ENCODE measurements at places on chromosomes 7 and 10.

DNA sequence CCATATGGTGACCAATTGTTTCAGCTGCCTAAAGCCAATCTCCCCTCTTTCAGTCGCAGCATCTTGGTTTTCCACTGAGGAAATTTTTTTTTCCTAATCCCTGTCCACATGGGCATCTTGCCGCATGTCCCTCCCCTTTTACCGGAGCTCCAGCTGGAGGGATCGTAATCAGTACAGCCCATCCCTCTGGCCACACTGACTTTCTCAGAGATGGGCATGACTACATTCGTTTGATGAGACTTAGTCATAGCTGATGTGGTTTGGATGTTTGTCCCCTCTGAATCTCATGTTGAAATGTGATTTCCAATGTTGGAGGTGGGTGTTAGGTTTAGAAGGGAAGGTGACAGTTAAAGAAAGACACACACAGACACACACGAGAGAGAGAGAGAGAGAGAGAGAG, 186.8 kb upstream of the CXCL12 start:
- DNase-seq = no peak

DNA sequence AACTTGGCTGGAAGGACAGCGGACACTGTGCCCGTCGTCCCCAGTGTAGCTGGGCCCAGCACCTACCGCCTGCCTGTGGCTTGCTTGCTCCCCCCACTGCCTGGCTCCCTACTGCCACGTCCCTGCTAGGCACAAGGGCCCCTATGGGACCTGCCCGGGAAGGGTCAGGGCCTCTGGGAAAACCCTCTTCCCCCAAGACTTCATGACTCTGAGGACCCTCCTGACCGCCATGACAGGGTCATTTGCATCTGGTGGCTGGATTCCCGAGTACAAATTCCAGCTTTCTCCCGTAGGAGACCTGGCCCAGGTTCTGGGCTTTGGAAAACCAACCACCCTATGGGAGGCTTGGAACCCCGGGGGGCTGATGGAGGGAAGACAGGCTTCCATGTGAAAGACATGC, 1.4 kb upstream of the MMD2 start:
- no peak for DNase-seq

DNA sequence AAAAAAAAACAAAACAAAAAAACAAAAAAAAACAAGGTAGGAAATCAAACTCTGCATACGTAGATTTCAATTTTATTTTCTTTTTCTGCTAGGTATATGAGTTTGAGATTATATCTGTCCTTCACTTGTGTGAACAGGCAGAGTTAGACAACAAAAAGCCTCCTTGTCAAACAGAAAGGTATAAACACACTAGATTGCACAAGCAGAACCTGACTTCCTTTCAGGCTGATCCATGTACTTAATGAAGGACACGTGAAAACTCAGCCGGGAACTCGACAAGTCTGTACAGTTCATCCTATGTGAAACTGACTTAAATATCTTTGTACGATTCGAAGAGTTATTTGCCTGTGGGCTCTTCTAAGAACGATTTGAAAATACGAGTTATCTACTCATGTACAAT, 254.1 kb downstream of the ARL4A start:
- DNase-seq = no peak

- DNase-seq = no peak
These were observed 94.3 kb upstream of the SORCS3 start for GRCh38 chr10:104546756-104547155.

DNA sequence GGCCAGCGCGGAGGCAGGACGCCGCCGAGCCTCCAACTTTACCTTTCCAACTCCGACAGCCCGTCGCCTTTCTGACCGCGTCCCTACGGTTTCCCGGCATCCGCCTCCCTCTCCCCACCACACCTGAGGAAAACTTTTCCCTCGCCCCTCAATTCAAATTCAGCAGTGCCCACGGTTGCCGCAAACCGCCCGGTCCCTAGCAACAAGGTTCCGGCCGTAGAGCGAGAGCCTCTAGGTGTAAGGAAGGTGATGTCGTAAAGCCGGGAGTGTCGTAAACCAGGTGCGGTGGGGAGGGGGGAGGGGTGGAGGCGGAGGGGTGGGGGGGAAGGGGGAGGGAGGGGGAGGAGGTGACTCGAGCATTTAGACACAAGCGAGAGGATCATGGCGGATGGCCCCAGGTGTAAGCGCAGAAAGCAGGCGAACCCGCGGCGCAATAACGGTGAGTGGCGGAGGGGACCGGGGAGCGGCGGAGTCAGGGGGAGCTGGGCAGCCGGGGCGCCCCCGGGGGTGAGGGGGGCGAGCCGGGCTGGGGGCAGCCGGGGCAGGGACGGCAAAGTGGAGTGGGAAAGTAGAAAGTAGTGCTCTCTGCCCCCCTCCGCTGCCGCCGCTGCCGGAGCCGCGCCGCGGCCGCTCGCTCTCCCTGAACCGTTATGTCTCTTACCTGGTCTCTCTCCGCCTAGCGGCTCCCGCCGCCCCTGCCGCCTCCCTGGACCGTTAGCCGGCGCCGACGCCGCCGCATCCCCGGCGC, at the start of gene ZEB1:
Gene ZEB1, plus strand, starts transcription at position 363 of the 748 bp plus-strand sequence. Its CDS starts 19 bp downstream, at position 382.
- DNase-seq = peak; percentile 92

DNA sequence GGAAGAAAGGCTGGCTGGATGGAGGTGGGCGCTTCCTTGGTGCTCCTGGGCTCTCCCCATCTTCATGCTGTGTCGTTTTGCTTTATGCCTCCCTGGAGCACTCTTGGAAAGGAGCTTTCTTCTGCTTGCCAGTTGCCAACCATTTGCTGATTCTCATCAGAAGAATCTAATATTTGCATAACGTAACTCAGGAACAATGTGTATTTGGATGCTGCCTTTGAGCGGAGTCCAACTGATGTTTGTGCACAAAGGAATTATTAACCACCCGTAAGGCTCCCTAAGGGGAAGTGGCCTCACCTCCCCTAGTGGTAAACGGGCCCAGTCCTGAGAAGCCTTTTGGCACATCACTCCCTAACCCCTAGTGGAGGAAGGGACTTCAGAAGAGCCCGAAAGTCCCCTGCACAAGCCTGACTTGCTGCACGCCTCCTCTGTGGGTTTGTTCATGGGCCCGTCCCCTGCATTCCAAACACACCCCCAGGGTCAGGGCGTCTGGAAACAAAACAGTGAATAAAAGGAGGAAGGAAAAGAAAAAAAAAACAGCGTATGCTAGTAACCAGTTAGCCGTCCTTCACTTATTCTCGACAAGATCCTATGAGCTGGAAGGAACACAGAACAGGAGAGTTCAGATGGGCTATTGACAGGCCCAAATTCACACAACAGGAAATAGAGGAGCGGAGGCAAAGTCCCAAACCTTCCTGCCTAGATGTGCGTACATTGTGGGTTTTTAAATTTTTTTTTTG, 602.2 kb downstream of the LRMDA start:
- DNase-seq = no peak

DNA sequence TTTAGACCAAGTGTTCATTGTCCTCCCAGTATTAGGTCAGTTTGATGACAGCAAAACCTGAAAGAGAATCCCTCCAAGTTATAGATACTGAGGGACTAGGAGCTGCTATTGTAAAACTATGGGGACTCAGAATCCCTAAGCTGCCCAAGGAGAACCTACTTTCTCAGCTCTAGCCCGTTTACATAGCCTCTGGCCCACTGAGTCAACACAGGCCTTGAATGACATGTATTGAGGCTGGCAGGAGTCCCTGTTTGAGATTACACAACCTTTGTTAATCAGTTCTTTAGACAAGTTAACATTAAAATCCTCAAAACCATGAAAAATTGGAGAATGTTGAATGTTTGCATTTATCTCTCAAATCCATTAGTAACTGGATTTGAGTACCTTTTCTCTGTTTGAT, 1079.0 kb downstream of the KCNMA1 start:
- no peak for DNase-seq

DNA sequence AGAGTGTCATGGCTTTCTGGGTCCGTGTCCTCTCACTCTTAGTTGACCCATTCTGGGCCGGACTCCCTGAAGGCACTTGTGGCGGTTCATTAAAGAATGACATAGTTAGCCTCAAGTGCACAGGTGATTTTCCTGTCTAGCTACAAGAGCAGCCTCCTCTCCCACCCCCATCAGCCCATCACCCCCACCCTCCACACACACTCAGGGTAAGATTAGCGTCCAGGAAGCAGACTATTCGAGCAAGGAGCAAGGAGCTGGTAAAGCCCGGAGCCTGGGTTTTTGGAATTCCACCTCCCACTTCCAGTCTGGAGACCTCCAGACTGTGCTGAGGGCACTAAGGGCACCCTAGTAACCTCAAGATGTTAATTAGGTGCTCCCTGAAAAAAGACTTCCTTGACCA, 39.5 kb downstream of the TACR2 start:
- DNase-seq = no peak

DNA sequence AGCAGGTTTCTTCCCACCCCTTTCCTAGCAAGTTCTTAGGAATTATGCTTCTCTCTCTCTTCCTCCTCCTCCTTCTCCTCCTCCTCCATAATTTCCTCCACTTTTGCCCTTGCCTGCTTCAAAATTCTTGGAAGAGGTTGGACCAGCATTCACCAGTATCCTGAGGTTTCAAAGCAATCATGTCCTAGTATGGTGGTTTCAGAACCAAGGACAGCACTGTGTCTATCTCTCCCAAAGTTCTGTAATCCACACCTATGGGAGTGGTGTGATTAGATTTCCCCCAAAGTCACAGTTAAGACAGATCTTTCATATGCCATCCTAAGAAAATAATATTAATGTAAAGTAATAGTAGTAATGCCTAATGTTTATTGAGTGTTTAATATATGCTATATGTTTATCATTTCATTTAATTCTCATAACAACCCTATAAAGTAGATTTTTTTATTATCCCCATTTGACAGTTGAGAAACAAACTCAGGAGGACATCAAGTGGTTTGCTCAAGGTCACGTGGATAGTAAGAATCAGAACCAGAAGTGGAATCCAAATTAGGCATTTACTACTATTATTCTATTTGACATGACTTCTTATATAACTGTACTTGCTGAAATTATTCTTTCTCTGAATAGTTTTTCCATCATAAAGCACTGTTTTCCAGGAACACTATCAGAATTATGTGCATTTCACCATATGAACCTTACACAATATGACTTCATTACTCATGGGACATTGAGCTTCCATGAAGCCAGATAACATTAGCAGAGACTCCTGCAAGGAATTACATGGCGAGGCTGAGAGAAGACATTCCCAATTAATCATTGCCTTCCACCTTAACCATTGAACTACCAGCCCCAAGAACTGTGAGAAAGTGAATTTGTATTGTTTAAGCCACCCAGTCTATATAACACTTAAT, 91.4 kb downstream of the IPMK start:
- DNase-seq = no peak

GRCh38 chr10:129779126-129780111, 184.7 kb downstream of the EBF3 start:
- no peak for DNase-seq

GRCh38 chr10:133236401-133237240, 1.0 kb upstream of the VENTX start:
- no peak for DNase-seq

DNA sequence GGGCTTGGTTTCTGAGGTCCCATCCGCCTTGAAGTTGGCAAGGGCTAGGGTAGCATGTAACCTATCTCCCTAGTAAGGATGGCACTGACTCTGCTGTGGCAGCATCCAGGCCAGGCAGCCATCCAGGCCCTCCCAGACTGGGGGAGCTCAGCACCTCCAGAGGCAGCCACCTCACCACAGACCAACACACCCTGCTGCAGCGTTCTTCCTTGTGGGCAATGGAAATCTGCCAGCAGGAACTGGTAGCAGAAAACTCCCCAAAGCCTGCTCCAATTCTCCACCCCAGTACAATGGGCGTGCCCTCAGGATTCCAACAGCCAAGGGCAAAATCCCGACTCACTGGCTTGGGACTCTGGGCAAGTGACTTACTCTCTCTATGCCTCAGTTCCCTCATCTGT, 27.5 kb downstream of the DLG5 start:
- DNase-seq = no peak

GRCh38 chr10:129873351-129873750, 90.7 kb downstream of the EBF3 start:
- no peak for DNase-seq

- DNase-seq = no peak
These were observed 87.9 kb downstream of the SVIL start for GRCh38 chr10:29546773-29547313.

GRCh38 chr7:34026481-34027190, 121.3 kb downstream of the BMPER start:
- DNase-seq = no peak

GRCh38 chr7:96266015-96266414, 55.9 kb downstream of the SLC25A13 start:
- DNase-seq = no peak

DNA sequence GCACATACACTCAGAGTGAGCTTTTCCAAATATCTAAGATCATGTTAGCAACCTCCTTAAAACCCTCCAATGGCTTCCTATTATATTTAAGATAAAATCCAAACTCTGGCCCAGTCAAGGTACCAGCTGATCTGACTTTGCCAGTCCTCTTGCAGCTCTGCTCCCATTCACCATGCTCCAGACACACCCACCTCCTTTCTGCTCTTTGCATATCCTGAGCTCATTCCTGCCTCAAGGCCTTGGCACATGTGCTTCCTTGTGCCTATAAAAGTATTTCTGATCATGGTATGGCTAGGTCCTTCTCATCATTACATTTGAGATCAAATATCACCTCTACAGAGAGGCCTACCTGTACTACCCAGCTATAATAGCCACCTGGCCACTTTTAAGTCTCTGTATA, 27.5 kb downstream of the XPNPEP1 start:
- no peak for DNase-seq

GRCh38 chr7:138755842-138756590, 41.8 kb upstream of the TMEM213 start:
- no peak for DNase-seq

- no peak for DNase-seq
These were observed 162.6 kb downstream of the UBE2H start for GRCh38 chr7:129790136-129790535.

DNA sequence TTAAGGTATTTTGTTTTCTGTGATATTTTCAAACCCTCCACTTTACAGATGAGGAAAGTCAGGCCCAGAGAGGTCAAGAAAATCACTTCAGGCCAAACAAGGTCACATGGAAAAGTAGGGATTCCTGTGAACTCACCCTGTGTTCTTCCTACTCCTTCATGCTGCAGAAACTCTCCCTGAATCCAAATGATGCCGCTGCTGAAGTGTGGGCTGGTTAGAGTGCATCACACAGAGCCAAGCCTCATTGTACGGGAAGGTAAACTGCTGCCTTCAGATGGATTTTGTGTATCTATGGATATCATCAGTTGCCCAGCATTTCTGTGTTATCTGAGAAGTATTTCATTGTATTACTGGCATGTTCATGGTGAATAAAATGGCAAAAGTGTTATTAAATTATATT, 75.4 kb downstream of the NRG3 start:
- no peak for DNase-seq

- DNase-seq = no peak
These were observed 98.0 kb downstream of the RALA start for GRCh38 chr7:39721345-39721744.

DNA sequence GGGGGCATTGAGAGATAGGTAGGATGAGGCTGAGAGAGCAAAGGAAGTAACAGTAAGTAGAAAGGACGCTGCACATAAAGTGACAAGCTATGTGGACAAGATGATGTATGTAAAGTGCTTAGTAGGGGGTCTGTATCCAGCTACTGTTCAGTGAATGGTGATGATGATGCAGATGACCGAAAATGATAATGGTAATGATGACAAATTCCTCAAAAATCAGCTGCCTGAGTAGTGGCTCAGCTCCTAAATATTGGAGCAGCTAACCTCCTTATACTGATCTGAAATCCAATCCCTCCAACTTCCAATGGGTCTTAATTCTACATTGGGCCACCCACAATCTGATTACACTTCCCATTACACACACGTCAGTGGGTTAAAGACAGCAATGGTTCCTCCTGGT, 27.1 kb upstream of the KCNMA1 start:
- no peak for DNase-seq

All from activated CD8-positive, alpha-beta memory T cell treated with anti-CD3 and anti-CD28 coated beads for 24 hours (primary cell).